ENCODE measurements at places on chromosomes 12 and 14. TPM values are rescaled to one million over a fixed set of nuclear protein-coding genes. Genes with fewer than 3 reads are reported as not detected.
A peak's percentile ranks its signal among the peaks of the same experiment; 100 is the strongest.

Gene KRT6C
- total RNA-seq, result not detected

Gene TMEM119
- 8.0 TPM for total RNA-seq

Gene NAV3
- total RNA-seq, result 1.5 TPM

DNA sequence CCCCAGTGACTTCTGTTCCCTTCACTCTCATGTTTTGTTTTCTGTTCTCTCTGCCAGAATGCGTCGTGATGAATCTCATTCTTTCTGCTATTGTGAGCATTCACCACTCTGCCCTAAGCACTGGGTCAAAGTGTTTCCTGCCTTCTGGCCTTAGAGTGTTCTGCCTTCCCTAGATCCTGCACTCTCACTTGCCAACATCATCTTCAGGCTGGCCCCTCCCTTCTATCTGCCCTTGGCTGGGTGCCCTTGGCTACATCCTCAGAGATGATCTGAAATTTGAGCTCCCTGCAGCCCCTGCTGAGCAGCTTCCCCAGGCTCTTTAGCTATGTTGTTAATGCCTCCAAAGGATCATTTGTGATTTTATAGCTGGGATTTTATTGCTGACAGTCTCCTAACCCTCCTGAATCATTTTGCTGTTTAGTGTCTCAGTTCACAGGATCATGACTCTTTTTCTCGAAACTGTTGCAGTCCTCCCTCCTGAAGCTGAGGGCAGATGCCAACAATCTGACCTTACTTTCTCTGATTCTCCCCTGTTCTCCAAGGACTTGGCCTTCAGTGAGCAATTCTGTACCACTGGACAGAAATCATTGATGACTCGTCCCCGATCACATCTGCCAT, 4.5 kb downstream of the DHRS2 start:
- peak; percentile 44 for DNase-seq

Gene DTD2
- total RNA-seq, result 14.6 TPM

All from left colon (tissue), 2 donors.